ENCODE measurements at places on chromosomes 4 and X.

- DNase-seq, result peak; percentile 66
Observed at GRCh38 chrX:39772057-39772832, 325.5 kb downstream of the BCOR start.

DNA sequence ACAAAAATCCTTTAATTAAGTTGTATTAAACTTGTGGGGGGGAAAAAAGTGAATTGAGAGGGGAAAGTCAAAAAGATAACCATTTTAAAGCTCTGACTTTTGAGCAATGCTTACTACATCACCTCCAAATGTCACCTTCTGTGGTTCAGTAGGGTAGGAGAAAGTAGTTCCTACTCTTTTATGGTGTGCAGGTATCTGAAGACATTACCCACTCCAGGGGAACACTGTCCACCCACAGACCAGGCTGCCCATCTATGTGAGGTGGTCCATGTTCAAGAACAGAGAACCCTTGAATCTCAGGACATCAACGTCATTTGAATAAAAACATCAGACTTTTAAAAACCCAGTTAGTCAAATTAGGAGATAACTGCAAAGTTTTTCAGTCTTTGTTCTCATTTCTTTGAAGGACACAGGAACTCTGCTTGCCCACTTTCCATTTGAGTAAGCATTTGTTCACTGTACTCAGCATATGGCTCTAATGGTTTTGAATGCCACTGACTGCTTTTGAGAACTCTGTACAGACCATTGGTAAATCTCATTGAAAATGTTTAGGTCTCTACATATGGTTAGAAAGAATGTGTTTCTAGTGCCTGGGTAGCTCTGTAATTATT is 18.4 kb downstream of the NMU start:
- no peak for DNase-seq

- no peak for DNase-seq
Observed at GRCh38 chr4:120466429-120466828, 399.8 kb upstream of the MAD2L1 start.

GRCh38 chr4:174218127-174218790 is 65.2 kb downstream of the FBXO8 start:
- no peak for DNase-seq

DNA sequence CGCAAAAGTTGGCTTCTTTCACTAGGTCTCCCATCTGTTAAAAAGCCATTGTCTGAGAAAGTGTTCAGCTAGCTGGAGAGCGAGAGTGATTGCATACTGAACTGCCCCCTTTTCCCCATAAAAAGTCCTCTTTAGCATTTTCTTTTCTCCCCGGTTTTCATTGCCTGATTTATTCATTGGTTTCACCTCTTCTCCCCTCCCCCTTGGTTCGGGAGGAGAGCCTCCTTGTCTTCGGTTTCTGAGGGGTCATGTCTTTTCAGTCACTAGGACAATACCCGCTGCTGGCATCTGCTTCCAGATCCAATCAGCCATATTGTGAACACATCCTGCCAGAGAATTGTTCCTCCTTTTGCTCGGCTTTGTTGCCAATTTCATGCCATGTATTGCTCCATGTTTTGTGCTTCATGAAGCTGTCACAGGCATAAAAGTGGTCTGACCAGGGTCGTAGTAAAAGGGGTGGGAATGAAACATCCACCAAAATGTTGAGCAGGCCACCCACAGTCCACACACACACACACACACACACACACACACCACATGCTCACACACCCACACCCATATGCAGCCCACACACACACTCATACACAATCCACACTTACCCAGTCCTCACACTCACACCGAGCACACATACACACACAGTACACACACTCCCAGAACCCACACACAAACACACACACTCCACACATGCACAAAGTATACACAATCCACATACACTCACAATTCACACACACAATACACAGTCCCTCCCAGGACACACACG is 136.0 kb downstream of the NKX6-1 start:
- DNase-seq, result no peak

GRCh38 chrX:115392031-115392430 is 102.5 kb downstream of the LUZP4 start:
- DNase-seq, result no peak

- no peak for DNase-seq
Observed at GRCh38 chr4:108205859-108206258, 37.1 kb upstream of the LEF1 start.

GRCh38 chr4:153781717-153782416 is 7.0 kb downstream of the SFRP2 start:
- DNase-seq, result no peak

DNA sequence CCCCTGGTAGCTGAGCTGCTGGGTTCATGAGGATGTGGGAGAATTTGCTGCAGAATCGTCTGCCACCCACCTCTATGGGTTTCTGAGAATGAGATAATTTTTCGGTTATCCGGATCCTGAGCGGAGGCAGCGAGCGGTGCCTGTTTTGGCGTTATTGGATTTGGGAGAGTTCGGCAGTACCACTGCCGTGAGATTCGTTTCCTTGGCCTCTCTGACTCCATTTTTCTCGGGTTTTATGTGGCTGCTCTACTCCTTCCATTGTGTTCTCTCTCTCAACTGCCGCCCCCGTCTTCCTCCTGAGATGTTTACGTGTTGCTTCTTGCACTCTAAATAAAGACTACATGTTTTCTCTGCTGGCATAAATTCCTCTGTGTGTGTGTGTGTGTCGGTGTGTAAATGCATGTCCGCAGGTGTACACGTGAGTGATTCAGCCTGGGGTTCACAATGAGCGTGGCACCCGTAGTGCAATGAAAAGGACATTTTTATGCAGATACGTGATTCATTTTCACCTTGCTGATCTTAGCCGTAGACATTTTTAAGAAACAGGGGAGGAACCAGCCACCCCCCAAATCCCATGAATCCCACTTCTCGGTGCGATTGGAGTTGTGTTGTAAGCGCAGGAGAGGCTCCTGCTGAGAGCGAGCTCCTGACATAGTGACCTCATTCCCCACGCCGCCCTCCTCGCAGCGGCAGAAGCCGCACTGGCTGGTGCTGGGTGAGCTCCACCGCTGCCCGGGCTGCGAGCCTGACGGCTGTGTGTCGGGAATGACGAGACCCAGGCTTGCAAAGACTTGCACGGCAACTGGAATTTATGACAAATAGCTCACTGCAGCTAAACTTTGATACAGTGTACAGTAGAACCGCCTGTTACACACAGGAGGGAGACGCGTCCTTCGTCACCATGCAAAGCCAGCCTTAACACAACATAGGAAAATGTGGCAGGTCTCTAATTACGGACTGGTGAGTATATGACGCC is 82.2 kb downstream of the STOX2 start:
- peak; percentile 2 for DNase-seq

DNA sequence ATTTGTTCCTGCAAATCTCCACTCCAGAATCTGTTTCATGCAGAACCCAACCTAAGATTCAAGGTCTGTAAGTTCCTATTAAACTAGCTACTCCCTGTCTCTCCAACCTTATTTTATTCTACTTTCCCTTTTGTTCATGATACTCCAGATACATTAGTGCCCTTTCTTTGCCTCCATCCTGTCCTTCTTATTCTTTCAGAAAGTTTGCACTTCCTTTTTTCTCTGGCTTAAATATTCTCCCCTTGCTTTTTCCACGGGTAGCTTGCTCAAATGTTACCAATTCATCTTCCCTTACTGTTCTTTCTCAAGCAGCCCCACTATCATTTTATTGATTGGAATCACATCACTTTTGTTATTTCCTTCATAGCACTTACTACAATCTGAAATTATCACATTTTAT is 72.1 kb downstream of the CAMK2D start:
- no peak for DNase-seq

DNA sequence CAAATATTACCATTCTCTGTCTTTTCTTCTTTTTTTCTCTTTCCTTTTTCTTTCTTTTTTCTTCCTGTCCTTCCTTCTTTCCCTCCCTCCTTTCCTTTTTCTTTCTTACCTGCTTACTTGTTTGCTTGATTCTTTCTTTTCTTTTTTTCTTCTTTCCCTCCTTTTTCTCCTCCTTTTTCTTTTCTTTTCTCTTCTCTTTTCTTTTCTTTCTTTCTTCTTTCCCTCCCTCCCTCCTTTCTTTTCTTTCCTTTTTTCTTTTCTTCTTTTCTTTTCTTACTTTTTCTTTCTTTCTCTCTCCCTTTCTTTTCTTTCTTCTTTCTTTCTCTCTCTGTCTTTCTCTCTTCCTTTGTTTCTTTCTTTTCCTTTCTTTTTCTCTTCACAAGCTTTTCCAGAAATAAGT is 697.4 kb upstream of the ADGRL3 start:
- DNase-seq, result no peak

GRCh38 chrX:72243472-72243871 is 4.6 kb upstream of the ERCC6L start:
- no peak for DNase-seq

- DNase-seq, result no peak
Observed at GRCh38 chr4:10180603-10180926, 64.0 kb upstream of the WDR1 start.

GRCh38 chr4:176875446-176875930 is 82.8 kb upstream of the VEGFC start:
- DNase-seq, result no peak

GRCh38 chr4:25107827-25108516 is 52.3 kb downstream of the SEPSECS start:
- DNase-seq, result no peak

DNA sequence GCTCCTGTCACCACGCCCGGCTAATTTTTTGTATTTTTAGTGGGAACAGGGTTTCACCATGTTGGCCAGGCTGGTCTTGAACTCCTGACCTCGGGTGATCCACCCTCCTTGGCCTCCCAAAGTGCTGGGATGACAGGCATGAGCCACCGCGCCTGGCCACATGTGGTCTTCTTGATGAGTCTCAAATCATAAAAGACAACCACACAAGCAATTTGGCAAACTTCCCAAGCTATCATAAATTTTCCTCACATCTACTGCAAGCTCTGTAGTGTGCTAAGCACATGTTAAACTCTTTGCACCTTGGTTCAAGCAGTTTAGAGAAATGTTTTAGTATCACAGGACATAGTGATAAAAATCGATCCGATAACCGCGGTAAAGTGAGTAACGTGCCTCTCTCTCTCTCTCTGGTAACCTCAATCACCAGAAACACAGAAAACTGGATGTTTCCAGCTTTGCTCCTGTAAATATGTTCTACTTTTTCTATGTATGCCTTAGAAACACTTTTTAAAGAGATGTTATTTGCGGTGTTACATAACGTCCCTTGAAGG is 256.8 kb downstream of the DHRSX start:
- DNase-seq, result no peak

DNA sequence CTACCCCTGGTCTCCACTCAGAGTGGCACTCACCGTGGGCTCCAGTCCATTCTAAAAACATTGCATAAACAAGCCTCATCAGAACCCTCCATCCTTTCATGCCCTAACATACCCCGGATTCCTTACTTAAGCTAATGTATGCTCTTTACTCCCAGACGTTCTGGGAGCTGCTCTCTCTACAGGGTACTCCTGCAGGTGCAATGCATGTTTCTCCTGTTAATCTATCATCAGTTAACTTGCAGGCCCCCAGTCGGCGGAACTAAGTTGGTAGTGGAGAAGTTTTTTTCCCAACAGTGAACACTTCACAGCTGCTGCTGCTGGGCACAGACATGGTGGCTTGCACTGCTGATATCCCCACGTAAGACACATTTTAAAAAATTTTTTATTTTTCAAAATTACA is 161.6 kb upstream of the FAT1 start:
- DNase-seq, result no peak

- DNase-seq, result peak; percentile 23
Observed at GRCh38 chr4:55409468-55410171, 13.9 kb downstream of the TMEM165 start.

DNA sequence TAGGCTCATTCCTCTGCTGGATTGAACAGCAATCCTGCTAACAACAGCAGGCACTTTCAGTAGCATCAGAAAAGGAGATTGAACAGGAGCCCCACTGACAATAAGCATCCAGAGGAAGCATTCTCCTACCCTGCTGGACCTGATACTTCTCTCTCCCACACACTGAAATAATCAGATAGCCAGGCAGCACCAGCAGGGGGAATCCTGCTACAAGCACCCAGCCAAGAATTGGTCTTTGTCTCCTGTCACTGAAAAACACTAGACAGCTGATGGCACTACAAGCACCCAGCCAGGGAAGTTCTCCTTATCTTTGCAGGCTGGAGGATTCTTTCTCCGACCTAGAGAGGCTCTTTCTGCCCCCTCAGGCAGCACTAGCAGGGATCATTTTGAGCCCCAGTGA is 444.3 kb upstream of the GRIA3 start:
- DNase-seq, result no peak

GRCh38 chr4:183383606-183384005 is 60.8 kb upstream of the CDKN2AIP start:
- DNase-seq, result no peak

GRCh38 chrX:119235872-119236622 is at the start of gene PGRMC1:
PGRMC1 (plus strand) TSS chrX:119236285; CDS start chrX:119236364, 79 bp downstream.
- peak; percentile 77 for DNase-seq

GRCh38 chrX:23901060-23901459 is 6.7 kb downstream of the APOO start:
- peak; percentile 88 for DNase-seq

DNA sequence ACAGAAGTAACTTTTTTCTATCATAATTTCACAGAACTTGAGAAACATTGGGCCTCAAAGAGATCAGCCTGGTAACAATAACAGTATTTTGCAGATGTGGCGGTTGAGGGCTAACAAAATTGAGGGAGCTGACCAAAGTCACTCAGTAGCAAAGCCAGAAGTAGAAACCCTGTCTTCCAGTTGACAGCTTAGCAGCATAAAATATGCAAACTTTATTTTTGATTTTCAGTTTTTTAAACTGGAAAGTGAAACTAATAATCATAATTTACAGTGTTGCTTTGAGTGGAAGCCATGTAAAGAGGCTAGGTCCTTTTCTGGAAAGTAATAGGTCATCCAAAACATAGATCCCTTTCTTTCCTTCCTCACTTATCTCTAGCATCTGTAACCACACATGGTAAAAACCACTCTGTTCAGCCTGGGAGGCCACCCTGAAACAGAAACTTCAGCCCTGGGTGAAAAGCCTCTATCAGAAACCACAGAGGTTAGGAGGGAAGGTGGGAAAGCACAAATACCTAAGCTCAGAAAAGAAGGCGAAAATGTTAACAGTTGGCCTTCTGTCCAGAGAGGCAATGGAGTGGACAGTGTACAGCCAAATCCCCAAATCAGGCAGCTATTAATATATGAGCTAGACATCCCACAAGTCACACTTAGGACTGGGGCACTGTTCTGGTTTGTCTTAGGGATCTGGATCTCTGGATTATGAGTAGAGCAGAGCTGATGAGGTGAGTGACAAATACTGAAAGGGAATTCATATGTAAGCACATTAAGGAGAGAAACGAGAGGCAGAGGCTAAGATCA is 61.1 kb upstream of the ARSJ start:
- no peak for DNase-seq

DNA sequence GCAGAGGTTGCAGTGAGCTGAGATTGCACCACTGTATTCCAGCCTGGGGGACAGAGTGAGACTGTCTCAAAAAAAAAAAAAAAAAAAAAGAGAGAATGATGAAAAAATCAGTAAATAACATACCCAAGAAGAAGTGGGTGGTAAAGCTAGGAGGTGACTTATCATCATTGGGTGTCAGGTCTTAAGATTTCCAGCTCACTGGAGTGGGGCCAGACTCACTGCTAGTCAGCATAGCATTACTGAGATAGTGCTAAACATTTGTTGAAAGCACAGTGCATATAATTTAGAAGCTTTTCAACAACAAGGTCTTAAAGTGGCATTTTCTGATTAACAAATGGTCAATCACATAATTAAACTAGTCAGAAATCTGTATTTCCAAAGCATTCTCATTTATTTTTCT is 221.8 kb upstream of the GYPA start:
- DNase-seq, result no peak

GRCh38 chr4:104969394-104970082 is 177.1 kb upstream of the TET2 start:
- DNase-seq, result no peak
